ENCODE measurements at places on chromosomes 6 and 20.

- DNase-seq = no peak
Measured at GRCh38 chr6:166420351-166420750, 37.6 kb upstream of the MPC1 start.

- DNase-seq = no peak
Measured at GRCh38 chr6:21522143-21522747, 71.3 kb upstream of the SOX4 start.

- DNase-seq = no peak
Measured at GRCh38 chr6:141050471-141050870, 1082.3 kb upstream of the GJE1 start.

DNA sequence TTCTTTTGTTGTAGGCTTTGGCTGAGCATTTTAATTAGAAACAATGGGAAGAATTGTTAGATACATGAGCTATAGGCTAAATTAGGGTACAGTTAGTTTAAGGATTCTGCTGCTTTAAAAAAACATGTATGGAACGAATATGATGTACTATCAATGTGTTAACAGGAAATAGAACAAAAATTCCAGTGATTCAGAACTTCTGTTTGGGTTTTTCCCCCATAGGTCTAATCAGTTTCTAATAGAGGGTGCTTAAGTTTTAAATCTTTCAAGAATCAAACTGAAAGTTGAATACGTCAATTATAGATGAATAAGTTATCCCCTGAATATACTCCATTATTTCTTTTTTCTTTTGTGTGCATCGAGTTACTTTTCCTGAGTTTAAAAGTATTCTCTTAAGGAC is 1.9 kb downstream of the TAB2 start:
- DNase-seq = no peak

- no peak for DNase-seq
Measured at GRCh38 chr6:46610862-46611553, 41.6 kb downstream of the CYP39A1 start.

GRCh38 chr20:13068336-13068735 is 59.6 kb downstream of the SPTLC3 start:
- DNase-seq = no peak

DNA sequence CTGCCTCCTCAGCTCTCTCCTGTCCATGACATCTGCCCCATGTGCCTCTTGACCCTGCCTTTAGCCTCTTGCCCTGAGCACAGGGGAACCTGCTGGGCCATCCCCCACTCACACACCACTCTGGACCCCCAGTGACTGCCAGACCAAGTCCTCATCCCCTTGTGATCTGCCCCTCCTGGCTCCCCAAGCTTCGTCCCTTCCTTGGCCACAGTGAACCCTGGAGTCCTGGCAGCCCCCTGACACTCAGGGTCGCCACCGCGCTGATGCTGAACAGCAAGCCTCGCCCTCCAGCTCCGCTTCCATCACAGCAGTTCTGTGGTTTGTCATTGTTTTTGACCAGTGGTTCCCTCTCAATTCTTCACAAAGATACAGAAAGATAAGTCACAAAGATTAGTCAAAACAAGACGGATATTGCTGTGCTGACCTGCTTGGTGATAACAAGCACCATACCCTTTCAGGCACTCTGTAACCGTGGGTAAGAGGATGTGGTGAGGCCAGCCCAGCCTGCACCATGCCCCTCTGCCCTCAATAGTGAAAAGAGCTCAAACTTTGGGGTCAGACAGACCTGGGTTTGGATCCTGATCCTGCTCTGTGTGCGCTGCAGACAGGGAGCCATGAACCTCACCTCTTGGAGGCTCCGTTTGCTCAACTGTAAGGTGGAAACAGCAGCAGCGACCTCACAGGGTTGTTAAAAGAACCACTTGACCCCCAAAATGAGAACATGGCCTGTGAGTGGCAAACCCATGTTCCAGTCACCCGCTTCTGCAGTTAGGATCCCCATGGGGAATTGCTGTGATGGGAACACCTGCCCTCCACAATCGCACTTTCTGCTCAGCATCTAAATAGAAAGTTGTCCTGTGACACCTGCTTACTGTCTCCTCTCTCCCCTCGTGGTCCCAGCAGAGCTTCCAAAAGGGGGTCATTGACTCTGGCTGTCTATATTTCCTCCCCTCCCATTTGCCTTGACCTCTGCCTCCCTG is 114.5 kb downstream of the TOX2 start:
- DNase-seq = peak; percentile 51

DNA sequence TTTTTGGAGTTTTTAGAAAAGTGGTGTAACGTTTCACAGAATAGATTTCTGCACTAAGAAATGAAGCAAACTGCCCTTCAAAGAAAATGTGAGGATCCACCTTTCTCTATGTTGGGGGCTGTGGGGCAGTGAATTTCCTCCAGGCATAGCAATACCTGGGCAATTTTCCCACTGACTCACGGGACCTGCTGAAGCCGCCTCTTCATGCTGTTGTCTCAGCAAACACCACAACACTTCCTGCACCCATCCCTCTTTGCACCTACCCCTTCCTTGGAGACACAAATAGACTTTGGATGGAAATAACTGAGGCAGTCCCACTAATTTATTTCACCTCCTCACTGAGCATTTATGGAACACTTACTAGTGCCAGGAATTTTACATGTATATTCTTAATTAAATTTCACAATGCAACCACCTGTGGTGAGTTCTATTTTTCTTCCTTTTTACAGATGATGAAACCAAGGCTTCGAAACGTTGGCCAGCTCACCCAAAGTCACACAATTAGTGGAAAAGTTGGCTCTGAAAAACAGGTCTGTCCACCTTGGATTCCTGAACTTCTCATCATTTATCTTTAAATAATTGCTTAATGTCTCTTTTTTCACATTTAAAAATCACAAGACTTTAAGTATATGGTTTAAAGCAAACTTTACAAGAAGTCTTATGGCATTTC is 17.2 kb upstream of the ADGRF1 start:
- DNase-seq = no peak

- DNase-seq = no peak
Measured at GRCh38 chr6:111609028-111609820, 3.5 kb upstream of the TRAF3IP2 start.

- DNase-seq = no peak
Measured at GRCh38 chr6:15943423-15943822, 185.5 kb upstream of the MYLIP start.

GRCh38 chr6:17393892-17394631 is 667 bp downstream of the CAP2 start:
- peak; percentile 17 for DNase-seq

- DNase-seq = no peak
Measured at GRCh38 chr20:50692552-50692933, 1.2 kb upstream of the RIPOR3 start.

DNA sequence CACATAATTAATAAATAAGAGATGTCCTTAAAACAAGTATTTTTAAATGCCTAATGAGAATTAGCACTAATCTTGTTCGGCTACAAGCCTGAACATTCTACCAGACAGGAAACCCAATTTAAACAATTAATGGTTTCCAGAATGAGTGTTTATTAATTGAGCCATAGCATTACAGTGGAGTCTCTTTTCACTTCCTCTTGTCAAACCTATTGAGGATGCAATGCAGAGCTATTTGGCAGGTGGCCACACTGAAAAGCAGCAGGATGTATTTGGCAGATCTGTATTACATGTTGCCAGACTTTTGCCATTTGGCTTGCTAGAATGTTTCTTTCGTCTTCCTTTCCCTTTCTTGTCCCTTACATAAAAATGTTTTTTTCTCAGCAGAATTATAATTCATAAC is 475.2 kb upstream of the MARCKS start:
- no peak for DNase-seq

DNA sequence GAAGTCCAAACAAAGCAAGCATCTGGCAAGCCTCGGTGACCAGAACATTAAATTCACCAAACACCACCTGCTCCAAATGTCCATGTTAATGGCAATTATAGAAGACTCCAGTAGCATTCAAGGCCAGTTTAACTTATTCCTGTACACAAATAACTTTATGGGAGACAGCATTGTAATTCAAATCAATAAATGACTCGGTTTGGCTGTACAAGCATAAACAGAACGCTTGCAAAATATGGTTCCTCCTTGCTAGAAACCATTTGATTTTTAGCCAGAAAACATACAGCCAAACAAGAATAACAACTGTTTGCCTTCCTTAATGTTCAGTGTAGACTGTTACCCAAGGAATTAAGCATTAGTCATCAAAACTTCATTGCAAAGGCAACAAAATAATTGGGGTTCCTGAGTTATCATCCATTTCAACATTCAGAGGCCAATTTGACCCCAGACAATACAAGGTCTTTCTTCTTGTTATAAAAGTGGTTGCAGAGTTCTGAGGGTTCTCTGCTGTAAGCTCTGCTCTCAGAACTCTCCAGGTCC is 125.1 kb downstream of the BFSP1 start:
- DNase-seq = no peak

DNA sequence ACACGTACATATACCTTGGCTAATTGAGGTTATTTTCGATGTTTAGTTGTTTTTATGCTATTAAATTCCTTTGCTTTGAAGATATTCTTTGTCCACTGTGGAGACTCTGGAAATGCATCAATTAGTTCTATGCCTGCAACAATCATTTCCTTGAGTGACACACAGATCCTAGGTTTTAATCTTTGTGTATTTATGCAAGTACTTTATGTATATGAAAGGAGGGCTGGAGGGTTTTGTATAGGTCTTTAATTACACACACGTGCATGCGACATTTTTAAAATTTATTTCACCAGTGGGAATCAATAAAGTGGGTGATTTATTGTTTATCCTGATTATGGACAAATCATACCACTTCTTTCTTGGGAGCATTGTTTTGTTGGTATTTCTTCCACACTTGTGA is 57.3 kb downstream of the ZFAND3 start:
- DNase-seq = no peak

- peak; percentile 27 for DNase-seq
Measured at GRCh38 chr20:38680500-38681306, 43.6 kb upstream of the SLC32A1 start.

GRCh38 chr6:45483021-45483420 is 105.3 kb upstream of the SUPT3H start:
- DNase-seq = no peak

DNA sequence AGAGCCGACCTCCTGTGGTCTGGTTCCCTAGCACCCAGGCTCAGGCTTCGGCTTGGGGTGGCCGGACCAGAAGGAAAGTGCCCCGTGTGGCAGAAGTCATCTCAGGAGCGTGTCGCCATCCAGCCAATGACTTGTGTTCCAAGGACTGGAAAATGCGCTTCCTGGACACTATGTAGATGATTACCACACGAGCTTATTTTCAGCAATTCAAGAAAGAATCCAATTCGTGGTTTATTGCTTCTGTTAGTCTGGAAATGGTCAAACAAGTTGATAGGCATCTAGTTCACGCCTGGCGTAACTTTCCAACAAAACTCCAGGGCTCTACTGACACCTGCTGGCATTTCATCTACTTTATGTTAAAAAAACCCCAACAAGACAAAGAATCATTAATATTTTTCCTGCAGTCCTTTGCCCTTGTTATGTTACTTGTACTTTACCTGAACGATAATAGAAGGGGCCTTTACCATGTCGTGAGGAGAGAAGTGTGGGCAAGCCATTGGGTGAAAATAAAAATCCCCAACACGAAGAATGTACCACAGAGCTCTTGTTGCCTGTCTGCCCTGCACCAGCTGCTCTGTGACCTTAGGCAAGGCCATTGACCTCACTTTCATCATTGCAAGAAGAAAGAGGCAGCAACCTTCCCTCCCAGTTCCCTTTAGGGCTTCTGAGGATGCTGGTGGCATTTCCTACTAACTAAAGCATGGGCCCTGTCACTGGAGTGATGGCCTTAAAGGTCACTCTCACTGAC is 154.7 kb upstream of the LAMP5 start:
- no peak for DNase-seq

DNA sequence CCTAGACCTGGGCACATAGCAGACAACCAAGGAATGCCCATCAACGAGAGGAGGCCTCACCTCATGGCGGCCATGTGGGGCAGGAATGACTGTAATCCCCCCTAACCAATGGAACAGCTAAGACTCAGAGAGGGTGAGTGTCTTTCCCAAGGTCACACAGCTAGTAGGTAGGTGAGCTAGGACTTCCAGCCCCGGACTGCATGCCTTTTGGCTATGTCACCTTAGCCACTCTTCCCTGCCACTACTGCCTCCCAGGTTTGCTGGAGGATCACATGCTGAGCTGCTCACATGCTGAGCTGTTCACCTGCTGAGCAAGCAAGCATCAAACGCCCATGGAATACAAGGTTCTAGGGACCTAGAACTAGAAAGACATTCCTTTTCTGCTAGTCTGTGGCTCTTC is 188.5 kb upstream of the PMEPA1 start:
- DNase-seq = no peak

DNA sequence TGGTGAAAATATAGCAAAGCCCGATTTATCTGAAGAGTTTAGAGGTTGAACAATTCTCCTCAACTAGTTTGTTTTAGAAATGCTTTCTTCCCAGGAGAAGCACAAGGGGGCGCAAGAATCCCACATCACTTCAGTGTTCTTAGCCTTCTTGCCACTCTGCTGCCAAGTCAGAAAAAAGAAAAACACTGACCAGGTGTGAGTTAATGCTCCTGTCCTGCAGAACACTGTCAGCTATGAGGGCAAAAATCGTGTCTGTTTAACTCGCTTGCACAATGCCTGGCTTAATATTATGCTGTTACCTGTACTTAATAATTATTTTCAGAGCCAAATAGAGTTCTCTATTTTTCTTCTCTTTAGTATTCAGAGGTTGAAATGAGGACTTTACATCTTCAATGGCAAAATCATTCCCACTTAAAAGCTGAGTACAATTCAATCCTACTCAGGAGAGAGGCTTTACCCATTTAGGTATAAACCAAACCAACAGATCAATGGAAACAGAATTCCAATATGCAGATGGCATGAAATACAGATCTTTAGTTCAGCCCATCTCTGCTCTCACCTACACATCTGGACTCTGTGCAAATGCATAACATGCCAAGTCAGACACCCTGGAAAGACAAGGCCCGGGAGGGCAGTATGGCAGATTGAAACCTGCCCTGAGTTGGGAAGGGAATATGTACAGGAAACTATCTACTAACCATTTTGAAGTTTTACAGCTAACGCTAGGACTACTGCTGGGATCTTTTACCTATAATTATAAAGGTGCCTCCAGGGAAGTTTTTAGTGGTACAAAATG is 71.4 kb upstream of the TULP1 start:
- DNase-seq = peak; percentile 80

DNA sequence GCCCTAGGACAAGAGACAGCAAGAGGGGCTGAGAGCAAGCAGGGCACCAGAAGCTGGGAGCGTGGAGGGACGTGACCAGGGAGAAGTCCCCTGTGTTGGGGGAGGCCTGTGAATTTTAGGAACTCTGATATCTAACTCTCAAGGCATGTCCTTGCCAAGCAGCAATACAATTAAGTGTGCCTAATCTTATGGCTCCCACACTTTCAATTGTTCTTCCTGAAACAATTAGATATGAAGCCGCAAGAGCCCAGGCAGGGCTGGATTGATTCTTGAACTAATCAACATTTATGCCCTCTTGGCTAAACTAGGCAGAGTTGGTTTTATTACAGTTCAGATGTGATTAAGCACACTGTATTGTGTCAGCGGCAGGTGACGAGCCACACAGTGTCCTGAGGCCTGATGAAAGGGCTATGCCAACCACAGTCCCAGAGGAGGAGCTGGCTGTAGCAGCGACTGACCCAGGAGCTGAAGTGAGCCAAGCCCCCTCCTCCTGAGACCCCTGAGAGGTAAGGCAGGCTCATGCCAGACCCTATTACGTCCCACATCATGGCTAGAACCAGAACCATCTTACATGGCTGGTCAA is 4.2 kb upstream of the MAVS start:
- no peak for DNase-seq

GRCh38 chr6:136362421-136363356 is 73.0 kb upstream of the BCLAF1 start:
- DNase-seq = no peak

All from activated CD4-positive, alpha-beta T cell treated with anti-CD3 and anti-CD28 coated beads for 48 hours (primary cell).